ENCODE measurements at places on chromosomes 3 and 15. TPM values are rescaled to one million over a fixed set of nuclear protein-coding genes. Genes with fewer than 3 reads are reported as not detected.

- DNase-seq, result peak; percentile 53
Measured at GRCh38 chr3:195240939-195241338, 30.0 kb downstream of the XXYLT1 start.

DNA sequence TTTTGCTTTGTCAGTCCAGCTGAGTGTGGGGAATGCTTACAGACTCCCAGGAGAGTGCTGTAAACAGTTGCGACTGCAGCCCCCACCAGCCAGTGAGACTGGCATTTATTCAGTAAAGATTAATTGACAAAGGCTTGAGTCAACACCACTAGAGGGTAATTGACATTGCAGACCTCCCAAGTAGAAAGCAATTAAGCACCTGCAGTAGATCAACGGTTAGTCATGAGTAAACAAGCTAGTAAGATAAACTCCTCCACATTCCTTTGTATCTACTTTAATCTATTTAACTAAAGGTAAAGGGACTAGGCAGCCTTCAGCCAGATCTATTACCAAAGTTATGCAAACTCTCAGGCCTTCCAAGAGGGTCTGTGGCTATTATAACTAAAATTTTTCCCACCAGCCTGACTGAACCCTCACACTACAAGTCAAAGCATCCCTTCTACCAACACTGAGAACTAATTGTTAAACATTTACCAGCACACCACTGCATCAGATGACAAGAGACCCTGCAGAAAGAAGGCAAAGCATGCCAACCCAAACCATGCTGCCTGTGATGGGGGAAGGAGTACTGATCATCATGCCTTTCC lies 30.5 kb upstream of the GALNT15 start:
- DNase-seq, result peak; percentile 19

- peak; percentile 87 for DNase-seq
Measured at GRCh38 chr3:128550471-128551126, 57.6 kb upstream of the GATA2 start.

GRCh38 chr3:4712109-4712508 lies 219.0 kb downstream of the ITPR1 start:
- no peak for DNase-seq

- peak; percentile 92 for DNase-seq
Measured at GRCh38 chr3:143814443-143814889, 33.8 kb downstream of the SLC9A9 start.

DNA sequence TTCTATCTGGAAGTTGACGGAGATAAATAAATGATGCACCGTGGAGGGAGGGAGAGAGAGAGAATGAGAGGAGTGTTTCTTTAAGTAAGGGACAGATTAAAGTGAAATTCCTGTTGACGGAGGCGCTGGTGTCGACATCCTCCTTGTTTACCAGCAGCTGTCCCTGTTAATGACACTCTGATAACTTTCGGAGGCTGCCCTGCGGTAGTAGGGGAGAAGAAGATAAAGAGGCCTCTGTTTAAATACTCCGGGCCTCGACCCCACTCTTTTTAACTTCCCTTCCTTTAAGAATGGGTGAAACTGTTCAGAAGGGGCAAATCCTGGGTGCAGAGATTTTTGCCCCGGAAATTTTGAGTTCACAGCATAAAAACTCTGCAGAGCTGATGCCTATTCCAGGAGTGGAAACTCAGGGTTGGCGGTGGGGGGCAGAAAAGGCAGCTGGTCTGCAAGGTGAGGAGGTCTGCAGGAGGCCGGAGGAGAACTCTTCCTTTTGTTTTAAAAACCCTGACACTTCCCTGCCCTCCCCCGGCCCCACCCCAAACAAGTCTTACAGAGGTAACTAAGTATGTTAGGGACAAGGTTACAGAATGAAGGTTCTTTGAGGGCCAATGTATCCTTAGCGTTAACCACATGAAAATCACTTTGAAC lies 276.6 kb upstream of the NR2F2 start:
- peak; percentile 89 for DNase-seq

- DNase-seq, result no peak
Measured at GRCh38 chr3:84877092-84877491, 81.7 kb upstream of the CADM2 start.

DNA sequence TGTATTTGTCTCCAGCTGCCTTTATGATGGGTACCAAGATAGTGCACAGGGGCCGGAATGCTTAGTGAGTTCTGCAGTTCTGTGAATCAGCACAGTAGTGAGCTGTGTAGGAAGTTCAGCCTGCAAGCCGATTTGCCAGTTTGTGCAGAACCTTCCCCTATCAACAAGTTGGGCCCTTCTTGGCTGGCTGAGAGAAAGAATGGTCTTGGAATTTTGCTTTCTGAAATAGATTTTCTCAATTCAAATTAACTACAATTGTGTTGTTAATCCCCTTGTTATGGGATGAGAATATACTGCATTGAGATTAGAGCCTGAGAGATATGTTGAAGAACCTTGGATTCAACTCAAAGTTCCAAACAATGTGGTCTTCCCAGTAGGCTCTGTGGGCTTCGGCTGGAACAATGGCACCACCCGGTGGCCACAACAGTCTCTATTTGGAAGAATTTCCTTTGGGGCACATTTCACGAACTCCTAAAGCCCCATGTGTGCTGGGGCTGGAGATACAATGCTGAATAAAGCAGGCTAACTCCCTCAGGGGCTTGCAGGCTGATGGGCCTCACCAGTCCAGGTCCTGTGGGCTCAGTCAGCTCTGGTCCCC lies 59.1 kb downstream of the TRIM42 start:
- no peak for DNase-seq

DNA sequence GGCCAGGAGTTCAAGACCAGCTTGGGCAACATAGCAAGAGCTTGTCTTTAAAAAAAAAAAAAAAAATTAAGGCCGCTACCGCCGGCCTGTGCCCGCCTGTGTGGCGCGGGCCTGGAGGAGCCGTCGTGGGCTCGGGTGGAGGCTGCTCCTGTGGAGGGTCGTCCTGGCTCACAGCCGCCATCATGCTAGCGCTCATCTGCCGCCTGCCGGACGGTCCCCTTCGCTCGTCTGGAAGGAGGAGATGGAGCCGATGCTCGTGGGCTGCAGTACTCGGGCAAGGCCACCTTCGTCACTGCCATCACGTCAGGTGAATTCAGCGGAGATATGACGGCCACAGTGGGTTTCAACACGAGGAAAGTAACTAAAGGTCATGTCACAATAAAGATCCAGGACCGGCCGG lies 37.4 kb downstream of the TFRC start:
- no peak for DNase-seq

DNA sequence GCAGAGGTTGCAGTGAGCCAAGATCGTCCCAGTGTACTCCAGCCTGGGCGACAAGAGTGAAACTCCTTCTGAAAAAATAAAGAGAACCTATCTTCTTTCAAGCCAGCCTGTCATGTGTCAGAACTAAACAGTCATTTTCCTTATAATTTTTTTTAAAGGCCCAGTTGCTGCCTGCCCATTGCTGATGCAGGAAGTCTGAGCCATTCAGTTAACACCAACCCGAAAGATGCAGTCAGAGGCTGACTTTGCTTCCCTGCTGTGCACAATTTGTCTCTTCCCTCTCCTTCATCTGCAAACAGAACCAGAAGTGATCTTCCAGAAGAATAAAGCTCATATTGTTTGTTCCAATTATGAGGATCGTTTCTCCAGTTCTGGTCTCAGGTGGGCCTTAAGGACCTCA lies 220.6 kb downstream of the SLCO3A1 start:
- DNase-seq, result no peak

DNA sequence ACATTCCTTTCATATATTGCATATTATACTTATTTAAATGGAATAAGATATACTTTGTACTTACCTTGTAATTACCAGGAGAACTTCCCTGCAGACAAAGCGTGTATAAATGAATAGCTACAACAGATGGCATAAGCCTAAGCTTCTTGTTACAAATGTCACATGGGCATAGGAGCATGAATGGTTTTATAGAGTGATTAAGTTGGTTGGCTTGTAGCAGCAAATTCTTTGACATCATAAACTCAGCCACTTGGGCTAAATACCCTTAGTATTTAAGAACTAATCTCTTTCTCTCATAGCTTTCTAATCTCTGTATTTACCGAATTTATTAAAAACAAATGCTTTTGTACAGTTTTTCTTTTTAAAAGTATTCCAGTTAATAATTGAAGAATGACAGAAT lies at the start of gene UBAP1L:
Gene UBAP1L, minus strand, starts transcription at position 115 of the 400 bp plus-strand sequence. CDS start 8,985 bp downstream, outside the sequence.
- no peak for DNase-seq

DNA sequence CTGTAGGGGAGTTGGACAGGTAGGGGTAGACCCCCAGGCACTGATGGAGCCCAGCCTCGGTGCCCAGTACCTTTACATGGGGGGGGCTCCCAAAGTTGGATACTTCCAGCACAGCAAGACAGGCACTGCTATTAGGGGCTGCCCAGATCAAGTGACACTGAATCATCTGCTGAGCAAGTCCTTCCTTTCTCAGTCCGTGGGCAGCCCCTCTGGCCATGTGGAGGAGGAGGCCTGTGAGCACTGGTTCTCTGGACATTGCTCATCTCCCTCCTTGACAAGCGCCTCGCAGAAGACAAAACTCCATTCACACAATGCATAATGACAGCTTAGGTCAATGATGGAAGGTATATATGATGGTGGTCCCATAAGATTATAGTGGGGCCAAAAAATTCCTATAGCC lies 35.7 kb downstream of the EEFSEC start:
- peak; percentile 62 for DNase-seq

DNA sequence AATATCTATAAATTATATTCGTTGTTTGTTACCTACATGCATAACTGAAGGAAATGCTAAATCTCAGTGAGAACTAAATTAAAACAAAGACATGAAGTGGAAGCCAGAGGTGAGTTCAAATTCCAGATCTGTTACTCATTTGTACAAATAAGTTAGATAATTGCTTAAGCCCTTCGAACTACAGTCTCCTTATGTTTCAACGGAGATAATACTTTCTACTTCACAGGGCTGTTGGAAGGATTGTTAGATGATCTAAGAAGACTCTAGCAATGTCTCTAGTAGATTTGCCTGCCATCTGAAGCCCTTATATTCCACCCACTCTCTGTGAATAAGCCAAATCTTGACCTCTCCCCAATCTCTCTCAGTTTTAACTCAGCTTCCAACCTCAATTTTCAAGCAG lies 125.8 kb downstream of the P2RY1 start:
- no peak for DNase-seq

DNA sequence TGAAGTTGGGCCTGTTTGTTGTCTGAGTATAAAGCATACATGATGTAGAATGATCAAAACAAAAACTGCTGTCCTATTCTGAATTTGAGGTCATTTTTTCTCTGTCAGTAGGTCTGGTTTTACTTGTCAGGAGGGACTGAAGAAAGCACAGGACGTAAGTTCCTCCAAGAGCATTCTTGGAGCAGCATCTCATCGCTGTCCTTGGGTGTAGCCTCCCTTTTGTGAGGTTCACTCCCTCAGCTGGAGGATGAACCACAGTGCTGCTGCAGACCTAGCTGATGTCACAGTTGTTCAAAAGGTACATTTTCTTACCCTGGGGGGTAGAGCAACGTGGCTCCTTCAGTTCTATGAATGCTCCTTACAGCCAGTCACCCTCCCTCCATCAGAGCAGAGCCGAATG lies 490.0 kb upstream of the TBL1XR1 start:
- DNase-seq, result no peak

- DNase-seq, result no peak
Measured at GRCh38 chr3:140910860-140911259, 30.8 kb upstream of the SLC25A36 start.

DNA sequence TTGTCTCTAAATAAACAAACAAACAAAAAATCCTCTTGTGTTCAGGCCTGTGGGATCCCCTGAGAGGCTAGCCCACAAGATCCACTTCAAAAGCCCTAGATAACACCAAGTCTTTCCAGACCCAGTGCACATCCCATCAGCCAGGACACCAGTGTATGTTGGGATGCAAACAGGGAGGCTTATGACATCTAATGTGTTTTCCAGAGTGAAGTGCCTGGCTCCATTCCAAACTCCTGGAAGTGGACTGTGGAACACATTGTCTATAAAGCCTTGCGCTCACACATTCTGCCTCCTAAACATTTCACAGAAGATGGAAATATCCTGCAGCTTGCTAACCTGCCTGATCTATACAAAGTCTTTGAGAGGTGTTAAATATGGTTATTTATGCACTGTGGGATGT lies 57.0 kb downstream of the MLH1 start:
- no peak for DNase-seq

GRCh38 chr15:38516626-38517025 lies 48.0 kb downstream of the RASGRP1 start:
- no peak for DNase-seq

DNA sequence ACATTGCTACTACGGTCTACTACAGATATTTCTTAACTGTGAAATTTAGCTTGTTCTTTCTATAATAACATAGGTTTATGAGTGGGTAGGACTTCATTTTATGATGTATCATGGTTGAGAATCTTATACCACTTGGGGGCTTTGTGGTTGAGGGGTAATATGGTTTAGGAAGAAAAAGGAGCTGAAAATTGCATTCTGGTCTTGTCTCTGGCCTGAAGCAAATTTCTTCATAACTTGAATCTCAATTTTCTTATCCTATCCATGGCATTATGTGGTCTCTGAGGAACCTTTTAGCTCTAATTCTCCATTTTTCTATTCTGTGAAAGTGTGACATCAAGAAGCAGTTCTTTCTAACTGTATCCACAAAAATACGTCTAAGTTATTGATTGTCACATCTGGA lies 341.0 kb downstream of the SOX2 start:
- no peak for DNase-seq

DNA sequence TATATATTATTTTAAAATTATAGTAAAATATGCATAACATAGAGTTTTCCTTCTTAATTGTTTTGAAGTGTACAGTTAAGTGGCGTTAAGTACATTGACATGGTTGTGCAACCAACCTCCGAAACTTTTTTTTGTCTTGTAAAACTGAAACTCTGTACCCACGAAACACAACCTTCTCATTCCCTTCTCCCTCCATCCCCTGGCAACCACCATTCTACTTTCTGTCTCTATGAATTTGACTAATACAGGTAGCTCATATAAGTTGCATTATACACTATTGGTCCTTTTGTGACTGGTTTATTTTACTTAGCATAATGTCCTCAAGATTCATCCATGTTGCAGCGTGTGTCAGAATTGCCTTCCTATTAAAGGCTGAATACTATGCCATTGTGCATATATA lies 179.4 kb downstream of the SATB1 start:
- no peak for DNase-seq

The RTP1 gene
- not detected for total RNA-seq

The ZXDC gene
- total RNA-seq, result 40.2 TPM

The COX5A gene
- 73.7 TPM for total RNA-seq

The NDUFB5 gene
- total RNA-seq, result 62.7 TPM

The C3orf22 gene
- not detected for total RNA-seq

The TPRA1 gene
- total RNA-seq, result 37.1 TPM

The ADCY5 gene
- total RNA-seq, result 133 TPM

The HDAC11 gene
- 26.0 TPM for total RNA-seq

The SERINC4 gene
- total RNA-seq, result not detected

The PPP1R14D gene
- not detected for total RNA-seq

All from esophagus muscularis mucosa (tissue), 4 donors.